ENCODE measurements at places on chromosomes 3 and 15. TPM values are rescaled to one million over a fixed set of nuclear protein-coding genes. Genes with fewer than 3 reads are reported as not detected.

The ZDHHC23 gene
- 0.43 TPM for total RNA-seq

The PLA2G4E gene
- total RNA-seq = not detected

The ATP10A gene
- total RNA-seq = 2.5 TPM

The SAXO2 gene
- 0.32 TPM for total RNA-seq

The ZPLD1 gene
- under 0.01 TPM for total RNA-seq

The LIPH gene
- total RNA-seq = under 0.01 TPM

The EID1 gene
- 382 TPM for total RNA-seq

The SPINK8 gene
- not detected for total RNA-seq

The PLA1A gene
- total RNA-seq = 2.1 TPM

The CDHR4 gene
- 0.43 TPM for total RNA-seq

The C3orf33 gene
- total RNA-seq = 1.9 TPM

The ATP13A5 gene
- not detected for total RNA-seq

The ITPKA gene
- 5.2 TPM for total RNA-seq

The NR2C2 gene
- 14.5 TPM for total RNA-seq

The STAC gene
- total RNA-seq = not detected

The SLC28A2 gene
- not detected for total RNA-seq

The FSIP1 gene
- total RNA-seq = 1.5 TPM

The CSPG5 gene
- total RNA-seq = 0.09 TPM

The TUSC7 gene
- total RNA-seq = not detected

The SUSD5 gene
- 5.7 TPM for total RNA-seq

The CKMT1A gene
- total RNA-seq = 0.16 TPM

The SNTN gene
- total RNA-seq = not detected

The CLEC3B gene
- 33.1 TPM for total RNA-seq

The COLQ gene
- total RNA-seq = 0.43 TPM

The CCR8 gene
- total RNA-seq = not detected

The P2RY12 gene
- 0.09 TPM for total RNA-seq

The PCBP4 gene
- 38.5 TPM for total RNA-seq

The GUCA1C gene
- total RNA-seq = not detected

The HTR3E gene
- total RNA-seq = not detected

The SEMA6D gene
- 4.9 TPM for total RNA-seq

The NR2E3 gene
- total RNA-seq = 0.09 TPM

The GOLGA8T gene
- total RNA-seq = 0.17 TPM

The SYNM gene
- 2.2 TPM for total RNA-seq

The ADGRG7 gene
- not detected for total RNA-seq

The CCDC54 gene
- not detected for total RNA-seq

The TMEM207 gene
- total RNA-seq = not detected

The NR1I2 gene
- total RNA-seq = under 0.01 TPM

The DUOXA2 gene
- total RNA-seq = not detected

The ESYT3 gene
- 0.16 TPM for total RNA-seq

The PCSK6 gene
- total RNA-seq = 0.09 TPM

The CEP19 gene
- total RNA-seq = 2.5 TPM

The CCR2 gene
- total RNA-seq = not detected
